ENCODE measurements at places on chromosomes 5 and 9.

DNA sequence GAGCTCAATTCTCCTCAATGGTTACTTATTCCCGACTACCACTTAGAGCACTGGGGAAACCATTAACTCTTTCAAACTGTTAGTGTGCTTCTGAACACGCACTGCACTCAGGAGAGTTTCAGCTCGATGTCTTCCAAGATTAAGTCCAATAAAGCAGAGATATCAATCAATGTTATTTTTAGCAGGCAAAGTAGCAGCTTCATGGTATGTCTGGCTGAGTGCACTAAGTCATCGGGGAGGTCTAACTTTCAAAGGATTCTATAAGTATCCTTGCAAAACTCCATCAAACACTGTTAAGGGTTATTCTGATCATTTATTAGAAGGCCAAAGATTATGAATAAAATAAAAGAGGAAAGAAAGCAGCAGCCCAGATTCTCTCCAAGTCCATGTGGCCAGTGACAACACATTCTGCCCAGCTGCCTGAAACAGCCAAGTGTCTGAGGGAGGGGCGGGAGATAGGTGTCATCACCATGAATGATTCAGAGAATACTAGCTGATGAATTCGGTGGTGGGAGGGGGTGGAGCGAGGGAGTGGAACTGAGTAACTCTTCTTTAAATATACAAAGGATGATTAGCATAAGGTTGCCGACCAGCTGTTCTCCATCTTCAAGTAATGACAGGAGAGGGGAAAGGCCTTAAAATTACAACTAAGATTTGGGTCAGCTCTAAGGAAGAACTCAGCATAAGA, 21.3 kb downstream of the NREP start:
- peak; percentile 89 for DNase-seq

DNA sequence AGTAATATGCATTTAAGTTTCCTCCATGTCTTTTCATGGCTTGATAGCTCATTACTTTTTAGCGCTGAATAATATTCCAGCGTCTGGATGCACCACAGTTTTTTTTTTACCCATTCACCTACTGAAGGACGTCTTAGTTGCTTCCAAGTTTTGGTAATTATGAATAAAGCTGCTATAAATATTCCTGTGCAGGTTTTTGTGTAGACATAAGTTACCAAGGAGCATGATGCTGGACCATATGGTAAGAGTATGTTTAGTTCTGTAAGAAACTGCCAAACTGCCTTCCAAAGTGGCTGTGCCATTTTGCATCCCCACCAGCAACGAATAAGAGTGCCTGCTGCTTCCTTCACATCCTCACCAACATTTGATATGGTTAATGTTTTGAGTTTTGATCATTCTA, 195.6 kb downstream of the PIK3R1 start:
- DNase-seq = no peak

- no peak for DNase-seq
Measured at GRCh38 chr5:131914472-131914871, 31.0 kb downstream of the MEIKIN start.

- DNase-seq = no peak
Measured at GRCh38 chr5:32711362-32711680, 200 bp downstream of the NPR3 start.

GRCh38 chr9:16266648-16267276, 603.7 kb downstream of the BNC2 start:
- DNase-seq = no peak

Measured in RWPE1 (cell line).